ENCODE measurements at places on chromosomes 3 and 15. TPM values are rescaled to one million over a fixed set of nuclear protein-coding genes. Genes with fewer than 3 reads are reported as not detected.

PAK6 gene
- total RNA-seq: 9.4 TPM

PTPN23 gene
- 44.1 TPM for total RNA-seq

HYAL2 gene
- 51.9 TPM for total RNA-seq

NR1I2 gene
- total RNA-seq: 0.28 TPM

RHOV gene
- 2.7 TPM for total RNA-seq

DLEC1 gene
- total RNA-seq: 0.76 TPM

RNU5B-1 gene
- not detected for total RNA-seq

CADM2 gene
- 20.2 TPM for total RNA-seq

MAP2K5 gene
- 13.8 TPM for total RNA-seq

ITIH3 gene
- total RNA-seq: not detected

PAQR9 gene
- total RNA-seq: 2.7 TPM

CIB2 gene
- 46.8 TPM for total RNA-seq

CCR3 gene
- total RNA-seq: not detected

RLBP1 gene
- total RNA-seq: not detected

RIOX2 gene
- total RNA-seq: 15.5 TPM

LEO1 gene
- 27.4 TPM for total RNA-seq

SLTM gene
- total RNA-seq: 143 TPM

AQP9 gene
- total RNA-seq: not detected

PDCD6IP gene
- 155 TPM for total RNA-seq

PRSS50 gene
- 0.47 TPM for total RNA-seq

RYK gene
- total RNA-seq: 63.8 TPM

ROBO1 gene
- total RNA-seq: 93.6 TPM

BNIP2 gene
- total RNA-seq: 40.6 TPM

ALPK3 gene
- 19.2 TPM for total RNA-seq

PLA2G4B gene
- 4.2 TPM for total RNA-seq

TEX55 gene
- total RNA-seq: not detected

KBTBD13 gene
- not detected for total RNA-seq

GOLGA6L4 gene
- total RNA-seq: 3.6 TPM

AMOTL2 gene
- 60.3 TPM for total RNA-seq

CHDH gene
- 10.3 TPM for total RNA-seq

IGDCC3 gene
- total RNA-seq: 45.7 TPM

ASB14 gene
- not detected for total RNA-seq

OR5K2 gene
- total RNA-seq: not detected

CDCP1 gene
- total RNA-seq: 23.3 TPM

GTF2A2 gene
- total RNA-seq: 161 TPM
